ENCODE measurements at places on chromosomes 4 and X. TPM values are rescaled to one million over a fixed set of nuclear protein-coding genes. Genes with fewer than 3 reads are reported as not detected.

GRCh38 chrX:130343411-130343810, 3.7 kb downstream of the SLC25A14 start:
- no peak for DNase-seq

GRCh38 chr4:147418226-147418625, 62.7 kb upstream of the EDNRA start:
- DNase-seq: peak; percentile 11

DNA sequence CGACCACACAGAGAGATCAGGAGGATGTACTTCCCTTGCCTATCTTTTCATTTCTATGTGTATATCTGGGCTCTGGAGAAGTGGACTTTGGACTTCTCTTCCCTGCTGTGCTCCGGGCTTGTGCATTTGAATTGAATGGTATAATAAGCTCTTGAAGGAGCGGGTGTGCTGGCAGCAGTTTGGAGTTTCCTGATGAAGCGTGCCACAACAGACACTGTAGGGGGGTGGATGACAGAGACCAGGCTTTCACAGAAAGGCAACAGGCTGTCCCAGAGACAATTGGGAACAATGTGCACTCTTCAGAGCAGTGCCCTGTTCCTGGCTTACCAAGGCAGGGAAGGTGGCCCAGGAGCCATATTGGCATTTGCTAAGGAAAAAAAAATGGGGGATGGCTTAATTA, 170.1 kb downstream of the FRMPD4 start:
- DNase-seq: no peak

- DNase-seq: no peak
Measured at GRCh38 chrX:1308476-1308875, 28.1 kb upstream of the IL3RA start.

GRCh38 chrX:19515615-19516105, 352 bp upstream of the MAP3K15 start:
- no peak for DNase-seq

DNA sequence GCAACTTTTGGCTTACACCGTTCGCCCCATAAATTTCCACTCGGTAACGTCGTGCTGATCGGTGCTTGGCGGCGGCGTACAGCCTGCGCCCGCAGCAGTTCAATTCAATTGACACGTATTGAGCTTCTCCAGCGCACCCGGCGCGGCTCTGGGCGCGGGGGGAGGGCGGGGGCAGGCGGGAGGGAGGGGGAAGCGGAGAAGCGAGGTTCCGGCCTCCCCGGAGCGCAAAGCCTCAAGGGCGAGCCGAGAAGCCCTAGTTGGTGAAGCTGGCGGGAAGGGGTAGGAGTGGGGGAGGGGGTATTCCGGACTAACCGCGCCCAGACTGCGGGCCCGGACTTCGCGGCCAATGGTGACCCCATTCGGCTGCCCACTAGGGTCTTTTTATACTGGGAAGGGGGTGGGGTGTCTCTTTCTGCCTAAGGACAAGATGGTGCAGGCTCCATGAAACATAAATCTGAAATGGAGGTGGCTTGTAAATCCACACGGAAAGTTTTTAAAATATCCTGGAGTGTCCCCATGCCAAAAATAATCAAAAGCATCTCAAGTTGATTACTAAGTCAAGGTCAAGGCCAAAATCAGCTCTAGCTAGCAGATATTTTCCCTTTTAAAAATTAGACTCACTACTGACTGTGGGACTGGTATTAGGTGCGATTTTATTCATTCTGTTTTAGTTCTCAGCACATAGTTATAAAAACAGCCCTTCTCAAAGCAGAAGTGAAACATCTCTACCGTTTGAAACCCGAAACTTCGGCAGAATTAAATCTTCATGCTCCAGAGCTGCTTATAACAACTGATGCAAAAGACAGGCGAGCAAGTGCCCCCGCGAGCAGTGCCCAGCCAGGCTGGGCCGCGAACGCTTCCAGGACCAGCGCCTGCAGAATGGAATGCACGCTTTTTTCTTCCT, 1.5 kb upstream of the BCOR start:
- no peak for DNase-seq

GRCh38 chr4:124450851-124451250, 261.7 kb downstream of the ANKRD50 start:
- no peak for DNase-seq

GRCh38 chr4:154049457-154050181, 260.7 kb upstream of the SFRP2 start:
- no peak for DNase-seq

- DNase-seq: no peak
Measured at GRCh38 chr4:158777423-158778155, 8.8 kb downstream of the FNIP2 start.

- DNase-seq: no peak
Measured at GRCh38 chr4:118680808-118681207, 4.4 kb upstream of the METTL14 start.

DNA sequence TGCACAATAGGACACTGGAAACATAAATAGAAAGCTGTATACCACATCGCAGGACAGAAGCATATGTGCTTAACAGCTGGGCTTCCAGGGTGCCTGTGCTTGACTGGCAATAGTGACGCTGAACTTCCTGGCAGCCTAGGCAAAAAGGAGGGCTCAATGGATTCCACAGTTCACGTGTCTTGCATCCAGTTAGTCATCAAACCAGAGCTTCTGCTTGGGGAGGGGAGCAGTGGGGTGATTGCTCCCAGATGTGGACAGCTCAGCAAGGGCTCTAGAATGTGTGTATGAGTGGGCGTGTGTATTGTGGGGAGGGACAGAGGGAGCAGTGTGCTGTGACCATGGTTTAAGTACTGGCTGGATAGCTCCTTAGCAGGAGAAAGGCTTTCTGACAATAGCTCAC, 2.3 kb downstream of the PRRG3 start:
- DNase-seq: no peak

DNA sequence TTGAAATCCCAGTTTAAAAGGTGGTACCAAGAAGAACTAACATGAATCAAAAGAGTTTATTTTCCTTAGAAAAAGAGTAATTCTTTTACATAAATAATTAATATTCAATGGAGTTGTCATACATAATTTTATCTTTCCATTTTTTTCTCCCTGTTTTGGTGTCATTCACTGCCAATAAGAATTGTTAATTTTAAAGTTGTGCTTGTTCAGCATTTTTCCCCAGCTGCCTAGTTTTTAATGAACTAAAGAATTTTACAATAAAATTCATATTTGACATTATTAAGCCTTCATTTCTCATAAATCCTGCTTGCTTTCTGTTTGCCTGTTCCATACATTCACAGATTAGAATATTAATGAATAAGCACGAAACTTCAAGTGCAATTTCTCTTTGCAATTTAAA, 393.6 kb downstream of the GRXCR1 start:
- no peak for DNase-seq

- DNase-seq: peak; percentile 35
Measured at GRCh38 chr4:56739066-56739777, 58.1 kb upstream of the HOPX start.

DNA sequence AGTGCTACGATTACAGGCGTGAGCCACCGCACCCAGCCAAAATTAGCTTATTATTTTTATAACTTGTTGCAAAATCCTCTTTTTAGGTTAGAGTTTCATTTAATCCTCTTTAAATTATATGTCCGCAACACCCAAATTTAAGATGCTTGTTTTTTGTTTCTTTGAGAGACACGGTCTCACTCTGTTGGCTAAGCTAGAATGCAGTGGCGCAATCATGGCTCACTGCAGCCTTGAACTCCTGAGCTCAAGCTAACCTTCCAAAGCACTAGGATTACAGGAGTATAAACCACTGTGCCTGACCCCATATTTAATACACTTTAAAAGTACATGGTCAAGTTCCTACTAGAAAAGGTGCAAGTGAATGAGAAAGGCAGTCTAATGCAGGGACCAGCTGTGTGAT, 2.2 kb downstream of the RBBP7 start:
- DNase-seq: no peak

GRCh38 chrX:41921492-41922430, 1.6 kb downstream of the CASK start:
- DNase-seq: no peak

- DNase-seq: no peak
Measured at GRCh38 chrX:78333521-78333920, 6.1 kb upstream of the CYSLTR1 start.

- no peak for DNase-seq
Measured at GRCh38 chr4:26871611-26872010, 11.0 kb downstream of the STIM2 start.

DNA sequence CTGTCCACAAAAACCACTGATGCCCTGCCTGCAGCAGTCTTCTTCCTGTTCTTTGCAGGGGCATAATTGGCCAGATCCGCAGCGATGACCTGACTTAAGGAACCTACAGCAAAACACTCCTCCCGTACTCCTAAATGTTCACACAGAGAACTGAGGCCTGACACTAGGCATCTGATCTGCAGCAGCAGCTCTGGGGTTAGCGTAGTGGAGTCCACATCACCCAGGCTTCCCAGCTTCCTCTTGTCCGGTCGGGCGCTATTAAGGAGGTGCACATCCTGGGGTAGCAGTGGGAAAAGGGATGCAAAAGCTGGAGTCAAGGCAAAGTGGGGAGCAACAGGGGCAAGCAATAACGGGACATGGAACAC, 758 bp downstream of the SCFD2 start:
- no peak for DNase-seq

GRCh38 chr4:169758401-169758962, 738 bp upstream of the HPF1 start:
- DNase-seq: no peak

DNA sequence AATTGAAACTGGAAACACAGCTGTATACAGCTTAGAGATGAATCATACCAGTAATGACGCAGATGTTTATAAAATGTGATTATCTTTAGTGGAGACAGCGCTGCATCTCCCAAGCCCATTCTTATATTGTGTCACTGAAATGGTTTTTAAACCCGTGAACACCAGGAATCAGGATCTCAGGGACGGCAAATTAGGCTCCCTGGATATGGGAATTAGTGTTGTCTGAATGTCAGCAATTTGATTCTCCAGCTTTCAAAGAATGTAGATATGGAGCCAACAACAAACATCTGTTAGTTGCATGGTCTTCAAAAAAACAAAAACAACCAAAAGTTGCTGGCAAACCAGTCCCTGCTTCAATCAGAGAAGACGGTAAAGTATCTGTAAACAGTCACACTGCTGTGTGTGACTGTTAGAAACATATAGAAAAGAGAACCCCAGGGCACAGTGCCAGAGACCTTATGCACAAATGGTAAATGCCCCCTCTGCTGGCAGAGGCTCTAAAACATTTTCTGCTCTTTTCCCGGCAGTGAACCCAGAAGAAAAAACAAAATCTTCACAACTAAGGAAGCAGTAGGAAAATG, 351.9 kb upstream of the FTHL17 start:
- DNase-seq: peak; percentile 39

DNA sequence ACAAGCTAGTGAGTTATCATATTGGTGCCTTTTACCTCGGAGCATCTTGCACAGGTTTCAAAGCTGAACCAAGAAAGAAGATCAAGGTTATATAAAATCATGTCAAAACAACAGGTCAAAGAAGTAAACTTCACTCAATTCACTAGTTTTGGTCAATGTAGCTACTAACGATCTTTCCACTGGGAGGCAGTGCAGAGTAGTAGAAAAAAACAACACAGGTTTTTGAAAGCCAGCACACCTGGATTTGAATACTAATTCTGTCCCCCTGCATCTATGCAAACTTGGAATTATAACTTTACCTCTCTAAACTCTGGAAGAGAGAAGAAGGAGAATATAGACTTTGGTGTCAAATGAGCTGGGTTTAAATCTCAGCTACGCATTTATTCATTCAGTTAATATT, 266.1 kb downstream of the GRIA3 start:
- no peak for DNase-seq

GRCh38 chr4:124530464-124531077, 182.0 kb downstream of the ANKRD50 start:
- no peak for DNase-seq

- DNase-seq: no peak
Measured at GRCh38 chr4:173002830-173003561, 165.6 kb upstream of the GALNT7 start.

DNA sequence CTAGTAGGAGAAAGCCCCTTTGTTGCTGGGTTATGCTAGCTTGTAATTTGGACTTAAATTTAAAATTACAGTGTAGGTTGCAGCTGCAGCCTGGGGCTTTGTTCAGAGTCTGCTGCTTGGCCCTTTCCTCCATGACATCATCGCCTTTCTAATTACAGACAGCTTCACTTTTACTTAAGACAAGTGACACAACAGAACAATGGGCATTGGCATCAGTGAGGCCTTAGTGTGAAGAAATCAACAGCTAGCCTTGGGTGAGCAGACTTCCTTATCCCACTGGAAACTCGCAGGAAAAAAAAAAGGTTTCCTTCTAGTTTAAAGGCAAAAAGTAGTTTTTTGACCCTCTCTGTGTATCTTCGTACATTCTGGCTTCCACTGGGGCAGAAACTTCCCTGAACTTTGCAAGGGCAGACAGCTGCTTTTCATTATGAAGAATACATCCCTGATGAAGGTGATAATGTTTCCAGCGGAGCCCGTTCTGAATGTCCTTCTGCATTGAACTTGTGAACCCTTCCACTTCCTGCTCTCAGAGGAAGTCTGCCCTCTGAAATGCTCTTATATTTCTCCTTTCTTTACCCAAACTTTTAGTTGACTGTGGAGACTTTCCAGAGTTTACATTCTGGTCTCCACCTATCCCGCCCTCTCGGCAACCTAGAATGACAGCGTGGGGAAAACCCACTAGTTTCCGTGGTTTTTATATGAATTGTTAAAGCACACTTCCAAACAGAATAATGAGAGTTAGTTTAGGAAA, 123.2 kb upstream of the FAM9C start:
- no peak for DNase-seq

DNA sequence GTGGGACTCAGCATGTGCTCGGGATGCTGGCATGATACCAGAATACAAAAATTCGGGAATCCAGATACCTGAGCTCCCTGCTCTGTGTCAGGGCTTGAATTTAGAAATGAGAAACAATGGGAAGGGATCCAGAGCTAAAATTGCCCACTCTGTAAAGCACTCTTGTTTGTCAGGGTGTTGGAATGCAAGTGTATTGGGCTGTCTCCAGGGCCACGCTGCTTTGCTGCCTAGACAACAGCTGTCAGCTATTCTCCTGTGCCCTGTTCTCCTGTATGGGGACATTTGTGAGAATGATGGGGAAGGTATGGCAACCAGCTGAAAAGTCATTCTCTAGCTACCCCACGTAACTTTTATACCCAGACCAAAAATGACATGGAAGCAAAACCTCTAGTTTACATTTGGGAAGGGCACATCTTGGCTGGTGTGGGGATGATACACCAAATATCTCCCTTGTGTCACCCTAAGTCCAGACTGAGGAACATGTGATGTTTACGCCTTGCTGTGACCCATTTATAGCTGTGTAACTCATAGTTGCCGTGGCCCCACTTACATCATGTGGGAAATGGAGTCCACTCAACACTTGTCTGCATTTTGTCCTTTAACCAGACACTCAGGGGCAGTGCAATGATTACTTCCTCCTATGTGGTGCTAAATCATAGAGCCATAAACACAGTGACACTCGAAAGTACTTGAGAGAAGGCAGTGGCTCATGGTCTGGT, 46.6 kb downstream of the SMPX start:
- no peak for DNase-seq

- no peak for DNase-seq
Measured at GRCh38 chr4:58732973-58733372, 1622.8 kb upstream of the IGFBP7 start.

Gene CYTL1
- polyA plus RNA-seq: 6.7 TPM

Gene C4orf54
- 1.1 TPM for polyA plus RNA-seq

Gene GPM6B
- polyA plus RNA-seq: 21.4 TPM

Gene VSIG1
- 0.70 TPM for polyA plus RNA-seq

Gene NEXMIF
- polyA plus RNA-seq: 2.2 TPM

Gene FRMD7
- polyA plus RNA-seq: 1.6 TPM

Gene BMP3
- polyA plus RNA-seq: 14.8 TPM

Gene CT45A3
- not detected for polyA plus RNA-seq

Gene DLG3
- 49.1 TPM for polyA plus RNA-seq

Gene ANXA10
- 0.58 TPM for polyA plus RNA-seq

Gene SH3RF1
- polyA plus RNA-seq: 32.2 TPM
